ENCODE measurements at places on chromosomes 5 and 9. TPM values are rescaled to one million over a fixed set of nuclear protein-coding genes. Genes with fewer than 3 reads are reported as not detected.
A peak's percentile ranks its signal among the peaks of the same experiment; 100 is the strongest.

The TMEM174 gene
- not detected for polyA plus RNA-seq

The ST8SIA4 gene
- 0.01 TPM for polyA plus RNA-seq

The CAMSAP1 gene
- polyA plus RNA-seq: 8.6 TPM

The SLIT3 gene
- 0.50 TPM for polyA plus RNA-seq

The IL3 gene
- polyA plus RNA-seq: not detected

The FST gene
- polyA plus RNA-seq: 195 TPM

The PCDHGA2 gene
- 3.6 TPM for polyA plus RNA-seq

The NDOR1 gene
- 14.0 TPM for polyA plus RNA-seq

The PDE6A gene
- not detected for polyA plus RNA-seq

- DNase-seq: peak; percentile 82
Measured at GRCh38 chr9:130770679-130771442, 64.2 kb upstream of the ABL1 start.

DNA sequence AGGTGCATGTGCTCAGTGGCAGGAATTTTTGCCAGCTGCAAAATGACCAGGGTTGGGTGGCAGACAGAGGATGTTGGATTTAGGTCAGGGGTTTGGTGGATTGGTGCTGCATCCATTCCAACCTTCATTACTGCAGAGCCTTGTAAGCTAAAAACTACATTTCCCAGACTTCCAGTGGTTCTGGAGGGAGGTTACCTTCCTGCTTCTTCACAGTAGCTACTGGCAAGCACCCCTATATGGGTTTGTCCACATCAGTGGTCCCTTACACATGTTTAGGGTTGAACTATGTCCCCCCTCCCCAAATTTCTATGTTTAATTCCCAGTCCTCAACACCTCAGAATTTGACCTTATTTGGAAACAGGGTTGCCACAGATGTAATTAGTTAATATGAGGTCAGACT lies 20.7 kb upstream of the IL17B start:
- DNase-seq: no peak

DNA sequence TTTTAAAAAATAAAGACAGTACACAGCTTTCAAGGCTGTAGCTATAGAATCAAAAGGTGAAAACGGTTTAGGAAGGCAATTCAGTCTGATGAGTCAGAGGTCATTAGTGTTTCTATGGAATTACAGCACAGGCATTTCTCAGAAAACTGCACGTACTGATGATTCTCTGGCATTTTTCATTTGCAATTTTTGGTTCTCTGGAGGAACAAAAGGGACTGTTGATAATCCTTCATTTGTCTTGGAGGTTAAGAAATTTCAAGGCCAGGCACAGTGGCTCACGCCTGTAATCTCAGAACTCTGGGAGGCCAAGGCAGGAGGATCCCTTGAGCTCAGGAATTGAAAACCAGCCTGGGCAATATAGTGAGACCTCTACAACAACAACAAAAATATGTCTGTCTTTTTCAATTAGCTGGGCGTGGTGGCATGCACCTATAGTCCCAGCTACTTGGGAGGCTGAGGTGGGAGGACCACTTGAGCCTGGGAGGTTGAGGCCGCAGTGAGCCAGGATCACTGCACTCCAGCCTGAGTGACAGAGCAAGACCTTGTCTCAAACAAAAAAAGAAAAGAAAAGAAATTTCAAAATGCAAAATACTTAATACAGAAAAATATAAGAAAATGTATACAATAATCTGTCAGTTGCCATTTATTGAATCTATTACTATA lies 27.3 kb downstream of the NR6A1 start:
- peak; percentile 58 for DNase-seq

DNA sequence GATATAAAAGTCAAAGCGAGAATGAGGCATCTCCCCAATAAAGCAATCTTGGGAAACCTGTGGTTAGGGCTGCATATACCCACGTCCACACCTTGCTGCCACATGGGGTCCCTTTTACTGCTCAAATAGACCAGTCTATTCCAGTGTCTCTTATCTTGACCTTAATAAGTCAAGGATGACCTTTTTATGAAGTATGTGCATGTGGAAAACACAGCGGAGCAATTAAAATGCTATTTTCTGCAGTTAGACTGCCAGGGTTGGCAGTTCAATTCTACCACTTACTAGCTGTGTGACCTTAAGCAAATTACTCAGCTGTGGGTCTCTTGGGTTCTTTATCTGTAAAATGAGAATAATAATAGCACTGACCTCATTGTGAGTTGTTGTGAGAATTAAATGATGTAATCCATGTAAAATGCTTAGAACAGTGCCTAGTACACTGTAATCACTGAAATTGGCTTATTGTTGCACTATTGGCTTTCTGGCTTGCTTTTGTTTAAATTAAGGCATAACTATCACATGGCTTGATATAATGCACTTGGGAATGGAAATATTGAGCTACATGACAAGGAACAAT lies 67.8 kb upstream of the HSPB3 start:
- peak; percentile 63 for DNase-seq

GRCh38 chr5:168659286-168659847 lies 80.2 kb upstream of the PANK3 start:
- no peak for DNase-seq

GRCh38 chr5:150368526-150368925 lies 11.0 kb downstream of the TCOF1 start:
- no peak for DNase-seq

- no peak for DNase-seq
Measured at GRCh38 chr9:136137321-136138265, 18.9 kb upstream of the TMEM250 start.

GRCh38 chr5:98816582-98817222 lies 43.2 kb downstream of the RGMB start:
- DNase-seq: no peak

- DNase-seq: no peak
Measured at GRCh38 chr5:131991593-131992324, 19.7 kb downstream of the ACSL6 start.

- DNase-seq: no peak
Measured at GRCh38 chr9:28770226-28770625, 1196.9 kb upstream of the C9orf72 start.

DNA sequence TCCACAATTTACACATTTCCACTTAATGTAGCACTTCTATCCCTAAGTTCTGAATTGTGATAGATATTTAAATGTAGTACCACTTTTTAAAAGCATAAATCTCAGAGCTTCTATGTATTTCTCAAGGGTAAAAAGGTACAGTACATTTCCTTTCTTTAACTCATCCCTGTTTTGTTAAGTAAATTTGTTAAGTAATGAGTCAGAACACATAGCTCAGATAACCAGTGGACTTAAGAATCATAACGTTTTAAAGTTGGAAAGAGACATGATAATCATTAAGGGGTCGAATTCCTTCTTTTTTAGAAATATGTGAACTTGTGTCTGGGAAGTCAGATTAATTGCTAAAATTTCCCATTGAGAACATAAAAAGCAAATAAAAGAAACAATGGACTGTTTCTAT lies 810.2 kb upstream of the NUDT12 start:
- DNase-seq: no peak

DNA sequence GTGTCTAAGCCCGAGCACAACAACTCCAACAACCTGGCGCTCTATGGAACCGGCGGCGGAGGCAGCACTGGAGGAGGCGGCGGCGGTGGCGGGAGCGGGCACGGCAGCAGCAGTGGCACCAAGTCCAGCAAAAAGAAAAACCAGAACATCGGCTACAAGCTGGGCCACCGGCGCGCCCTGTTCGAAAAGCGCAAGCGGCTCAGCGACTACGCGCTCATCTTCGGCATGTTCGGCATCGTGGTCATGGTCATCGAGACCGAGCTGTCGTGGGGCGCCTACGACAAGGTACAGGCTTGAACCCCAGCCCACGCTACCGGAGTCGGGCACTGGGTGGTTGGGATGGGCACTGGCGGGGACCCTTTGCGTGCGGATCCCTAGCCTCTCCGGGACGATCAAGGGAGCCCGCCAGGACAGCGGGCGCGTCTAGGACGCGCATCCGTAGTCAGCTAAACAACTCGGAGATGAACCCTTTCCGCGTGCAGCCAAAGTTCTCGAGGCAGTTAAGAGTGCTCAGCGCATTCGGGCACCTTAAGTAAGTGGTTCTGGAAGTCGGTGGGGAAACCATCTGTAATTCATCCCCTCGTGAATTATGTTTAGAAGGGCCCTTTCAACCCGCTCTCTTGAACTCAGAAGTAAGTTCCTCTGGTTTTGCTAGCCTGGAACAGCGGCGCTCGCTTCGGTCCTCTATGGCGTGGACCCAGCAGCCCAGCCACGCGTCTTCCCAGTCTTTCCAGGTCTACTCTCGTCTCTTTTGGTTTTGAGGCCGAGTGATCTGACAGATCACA lies 1.3 kb downstream of the KCNN2 start:
- DNase-seq: peak; percentile 37

DNA sequence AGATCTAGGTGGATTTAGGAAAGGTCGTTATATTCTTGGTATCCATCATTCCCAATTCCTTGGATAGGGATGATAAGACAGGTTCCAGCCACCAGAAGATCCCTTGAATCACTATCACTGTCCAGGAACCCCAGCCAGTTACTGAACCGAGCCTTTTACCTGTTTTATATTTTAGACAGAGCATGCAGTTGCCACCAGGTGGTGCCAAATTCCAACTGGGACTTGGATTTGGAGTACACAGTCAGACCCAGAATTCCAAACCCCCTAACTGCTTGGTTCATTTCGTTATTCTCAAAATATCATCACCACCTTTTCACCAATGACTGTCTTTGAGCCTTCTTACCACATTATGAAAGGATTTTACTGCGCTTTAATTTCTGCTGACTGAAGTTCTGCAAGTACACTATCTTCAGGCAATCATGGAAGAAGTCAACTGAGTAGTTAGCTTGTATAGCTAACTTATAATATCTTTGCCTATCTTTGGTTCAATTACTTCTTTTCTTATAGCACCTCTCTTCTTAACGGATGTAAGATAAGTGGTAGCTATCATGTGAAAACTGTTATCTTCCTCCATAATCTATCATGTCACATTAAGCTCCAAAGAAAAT lies 191.8 kb downstream of the PRR16 start:
- peak; percentile 22 for DNase-seq

- no peak for DNase-seq
Measured at GRCh38 chr5:115796656-115797055, 19.8 kb downstream of the CDO1 start.

GRCh38 chr5:88854769-88855168 lies 28.2 kb downstream of the MEF2C start:
- DNase-seq: no peak

DNA sequence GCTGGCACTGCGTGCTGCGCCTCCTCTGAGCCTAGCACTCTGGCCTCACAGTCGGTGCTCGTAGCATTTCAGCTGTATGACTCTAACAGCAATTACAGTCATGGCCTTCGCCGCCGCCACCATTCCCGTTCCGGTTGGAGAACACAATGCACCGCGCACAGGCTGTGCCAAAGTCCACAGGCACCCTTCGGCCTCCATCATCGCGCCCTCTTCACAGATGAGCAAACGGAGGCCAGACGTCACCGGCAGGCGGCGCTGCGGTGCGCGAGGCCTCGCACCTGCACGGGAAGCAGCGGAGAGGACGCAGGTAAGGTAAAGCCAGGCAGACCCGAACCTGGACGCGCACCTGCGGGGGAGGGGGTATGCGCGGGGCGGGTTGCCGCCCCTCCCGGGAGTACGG lies 128.9 kb downstream of the BARX1 start:
- DNase-seq: no peak

DNA sequence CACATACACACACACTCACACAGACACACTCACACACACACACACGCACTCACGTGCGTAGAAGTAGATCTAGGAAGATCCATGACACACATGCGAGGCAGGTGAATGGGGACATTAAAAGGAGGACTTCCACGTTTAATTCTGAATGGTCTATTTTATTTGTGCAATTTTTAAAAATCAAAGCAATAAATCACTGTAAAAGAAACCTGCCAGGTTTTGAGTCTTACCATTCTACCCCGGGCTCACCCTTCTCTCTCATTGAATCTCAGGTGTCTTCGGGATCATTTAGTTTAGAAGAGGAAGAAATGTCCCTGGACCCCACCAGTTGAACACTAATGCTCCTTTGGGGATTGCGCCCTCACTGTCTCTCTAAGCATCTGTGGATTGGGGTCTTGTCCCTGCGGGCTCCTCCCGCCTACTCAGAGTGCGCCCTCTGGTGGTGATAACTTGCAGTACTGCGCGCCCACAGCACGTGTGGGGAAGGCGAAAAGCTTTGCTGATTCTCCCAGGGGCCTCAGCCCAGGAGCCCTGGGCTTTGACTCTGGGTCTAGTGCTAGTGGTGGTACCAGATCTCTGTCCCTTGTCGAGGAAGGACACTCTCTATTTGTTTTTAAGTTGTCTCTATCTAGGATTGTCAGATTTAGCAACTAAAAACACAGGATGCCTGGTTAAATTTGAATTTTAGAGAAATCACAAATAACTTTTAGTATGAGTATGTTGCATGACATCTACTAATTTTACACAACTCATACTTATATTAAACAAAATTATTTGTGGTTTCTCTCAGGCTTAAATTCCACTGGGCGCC lies 34.8 kb downstream of the BOD1 start:
- peak; percentile 27 for DNase-seq

DNA sequence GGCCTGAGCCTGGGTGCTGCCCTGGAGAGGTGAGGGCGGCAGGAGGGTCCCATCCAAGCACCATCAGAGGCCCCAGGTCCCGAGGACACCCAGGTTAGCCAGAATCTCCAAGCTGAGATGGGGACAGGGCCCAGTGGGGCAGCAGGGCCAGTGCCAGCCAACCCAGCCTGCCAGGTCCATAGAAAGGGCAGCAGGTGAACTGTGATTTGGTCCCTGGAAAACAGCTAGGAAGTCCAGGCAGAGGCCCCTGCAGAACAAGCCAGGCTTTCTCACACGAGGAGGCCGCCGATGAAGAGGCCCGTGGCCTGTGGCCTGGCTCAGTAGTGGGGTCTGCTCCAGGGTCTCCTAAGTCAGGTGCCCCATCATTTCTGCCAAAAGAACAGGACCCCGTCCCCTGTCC lies 2.0 kb downstream of the AGPAT2 start:
- no peak for DNase-seq

GRCh38 chr5:157116483-157116954 lies 7.7 kb upstream of the HAVCR2 start:
- DNase-seq: no peak

- DNase-seq: no peak
Measured at GRCh38 chr9:36900136-36900855, 133.8 kb downstream of the PAX5 start.

GRCh38 chr9:18010492-18010891 lies 431.6 kb downstream of the SH3GL2 start:
- DNase-seq: no peak

DNA sequence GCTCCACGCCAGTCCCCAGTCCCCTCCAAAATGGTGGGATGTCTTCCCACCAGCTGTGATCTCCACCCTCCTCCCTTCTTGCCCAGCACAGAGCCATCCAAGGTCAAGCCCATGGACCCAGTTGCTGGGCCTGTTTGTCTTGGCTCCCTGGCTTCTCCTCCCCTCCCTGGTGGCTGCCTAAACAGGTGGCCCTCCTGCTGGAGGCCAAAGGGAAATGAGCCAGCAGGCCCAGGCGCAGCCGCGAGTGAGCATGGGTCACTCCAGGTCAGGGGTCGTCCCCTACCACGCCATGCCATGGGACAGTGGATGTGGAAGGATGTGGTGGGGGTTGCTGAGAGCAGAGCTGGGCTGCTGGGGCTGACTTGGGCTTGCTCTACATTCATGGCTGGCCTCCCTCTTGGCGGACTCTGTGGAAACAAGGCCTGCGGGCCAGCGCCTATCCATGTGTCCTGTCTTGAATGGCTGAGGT lies 33.6 kb downstream of the COL15A1 start:
- DNase-seq: no peak

Data from IMR-90 (cell line).